ENCODE measurements at places on chromosomes 4 and X.

GRCh38 chrX:47456080-47456479 lies 26.9 kb downstream of the ZNF41 start:
- no peaks in the 10 kb centered on the region for H3K27me3 ChIP-seq
- H3K36me3 ChIP-seq, result no peaks in the 10 kb centered on the region

DNA sequence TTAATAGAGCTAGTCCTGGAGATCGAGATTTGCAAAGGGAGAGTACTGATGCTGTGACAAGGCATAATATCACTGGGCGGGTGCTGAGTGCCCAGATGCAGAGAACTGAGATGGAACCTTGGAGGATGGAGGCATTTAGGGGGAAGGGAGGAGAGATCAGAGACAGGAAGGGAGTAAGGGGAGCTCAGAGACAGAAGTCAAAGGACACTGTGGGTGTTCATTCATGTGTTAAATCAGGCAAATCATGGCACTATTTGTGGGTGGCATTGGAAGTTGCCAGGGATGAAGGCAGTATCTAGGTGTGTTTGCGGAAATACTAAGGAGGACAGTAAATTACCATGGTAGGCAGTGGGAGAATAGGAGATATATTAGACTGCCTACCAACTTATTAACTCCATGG lies 135.0 kb downstream of the RBM46 start:
- no peaks in the 10 kb centered on the region for H3K4me1 ChIP-seq
- no peaks in the 10 kb centered on the region for H3K36me3 ChIP-seq
- no peak overlapping the region for H3K27ac ChIP-seq
- H3K27me3 ChIP-seq, result no peaks in the 10 kb centered on the region

DNA sequence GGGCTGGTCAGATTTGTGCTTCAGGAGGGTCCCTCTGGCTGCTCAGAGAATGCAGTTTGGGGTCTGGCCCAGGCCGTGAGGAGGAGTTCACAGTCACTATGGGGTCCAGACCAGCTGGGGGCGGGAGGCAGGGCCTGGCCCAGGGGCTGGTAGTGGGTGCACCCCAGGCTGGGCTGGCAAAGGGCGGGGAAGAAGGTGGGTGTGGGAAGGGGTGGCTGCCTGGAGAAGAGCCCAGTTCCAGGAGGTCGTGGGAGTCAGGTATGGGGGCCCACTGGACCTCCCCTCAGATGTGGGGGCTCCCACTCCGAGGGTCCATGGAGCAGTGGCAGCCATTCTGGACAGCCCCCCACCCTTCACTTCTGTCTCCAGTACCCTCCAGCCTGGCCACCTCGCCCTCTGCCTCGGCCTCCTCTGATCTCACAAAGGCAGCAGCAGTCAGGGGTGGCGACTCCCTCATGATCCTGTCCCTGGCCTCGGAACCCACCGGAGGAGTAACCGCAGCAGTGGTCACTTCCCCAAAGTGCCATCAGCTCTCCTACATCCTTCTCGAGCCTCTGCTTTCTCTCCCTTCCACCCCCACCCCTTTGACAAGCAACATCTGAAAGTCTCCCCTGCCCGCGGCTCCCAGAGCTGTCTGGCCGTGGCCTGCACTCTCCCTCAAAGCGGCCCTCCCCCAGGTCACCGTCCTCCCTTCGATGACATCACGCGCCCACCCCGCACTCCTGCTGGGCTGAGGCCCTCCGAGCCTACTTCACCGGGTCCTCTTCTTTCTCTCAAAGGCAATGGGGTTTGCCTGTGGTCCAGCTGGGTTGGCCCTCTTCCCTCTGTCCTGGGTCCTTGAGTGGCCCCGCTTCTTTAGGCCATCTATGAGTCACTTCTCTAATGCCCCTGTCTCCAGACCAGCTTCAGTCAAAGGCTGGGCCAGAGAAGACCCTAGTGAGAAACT lies 1.7 kb upstream of the SLC6A8 start:
- peaks cover 9% of the 10 kb centered on the region for H3K27me3 ChIP-seq
- no peaks in the 10 kb centered on the region for H3K36me3 ChIP-seq
- H3K27ac ChIP-seq, result no peak overlapping the region
- DNase-seq, result no peak
- H3K4me1 ChIP-seq, result no peaks in the 10 kb centered on the region
- H3K4me3 ChIP-seq, result no peak overlapping the region

DNA sequence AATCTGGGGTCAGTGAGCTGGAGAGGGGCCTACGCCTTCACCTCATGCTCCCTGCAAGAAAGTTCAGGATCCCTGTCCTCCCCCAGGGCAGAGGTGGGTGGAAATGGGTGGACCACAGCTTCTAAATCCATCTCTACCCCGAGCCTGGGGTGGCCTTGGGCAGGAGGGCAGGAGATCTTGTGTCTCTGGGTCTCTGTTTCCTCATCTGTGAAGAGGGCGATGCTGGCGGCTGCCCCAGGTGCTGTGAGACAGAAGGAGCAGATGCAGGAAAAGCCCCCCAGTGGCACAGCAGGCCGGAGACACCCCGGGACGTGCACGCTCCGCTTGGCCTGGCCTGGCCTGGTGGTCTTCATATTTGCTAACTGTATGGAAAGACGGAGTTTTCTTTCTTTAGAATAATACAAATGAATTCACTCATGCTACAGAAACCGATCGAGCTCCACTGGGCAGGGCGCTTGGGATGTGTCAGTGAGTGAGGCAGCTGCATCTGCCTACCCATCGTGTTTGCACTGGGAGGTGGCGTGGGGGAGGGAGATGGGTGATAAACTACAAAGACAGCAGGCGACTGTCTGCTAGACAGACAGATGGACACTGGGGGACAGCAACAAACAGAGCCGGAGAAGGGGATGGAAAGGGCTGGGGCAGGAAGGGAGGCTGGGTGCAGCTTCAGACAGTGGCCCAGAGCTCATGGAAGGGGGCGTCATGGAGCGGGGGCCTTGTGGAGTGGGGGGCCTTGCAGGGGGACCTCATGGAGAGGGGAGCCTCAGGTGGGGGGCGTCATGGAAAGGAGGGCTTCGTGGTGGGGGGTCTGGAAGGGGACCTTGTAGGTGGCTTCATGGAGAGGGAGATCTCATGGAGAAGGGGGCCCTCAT lies 136.2 kb downstream of the CPZ start:
- H3K36me3 ChIP-seq, result no peaks in the 10 kb centered on the region
- no peak overlapping the region for H3K4me3 ChIP-seq
- no peaks in the 10 kb centered on the region for H3K27me3 ChIP-seq
- DNase-seq, result no peak

GRCh38 chr4:94905511-94905910 lies 147.8 kb downstream of the BMPR1B start:
- H3K4me3 ChIP-seq, result no peak overlapping the region
- H3K27ac ChIP-seq, result no peak overlapping the region
- no peaks in the 10 kb centered on the region for H3K4me1 ChIP-seq
- no peaks in the 10 kb centered on the region for H3K36me3 ChIP-seq

DNA sequence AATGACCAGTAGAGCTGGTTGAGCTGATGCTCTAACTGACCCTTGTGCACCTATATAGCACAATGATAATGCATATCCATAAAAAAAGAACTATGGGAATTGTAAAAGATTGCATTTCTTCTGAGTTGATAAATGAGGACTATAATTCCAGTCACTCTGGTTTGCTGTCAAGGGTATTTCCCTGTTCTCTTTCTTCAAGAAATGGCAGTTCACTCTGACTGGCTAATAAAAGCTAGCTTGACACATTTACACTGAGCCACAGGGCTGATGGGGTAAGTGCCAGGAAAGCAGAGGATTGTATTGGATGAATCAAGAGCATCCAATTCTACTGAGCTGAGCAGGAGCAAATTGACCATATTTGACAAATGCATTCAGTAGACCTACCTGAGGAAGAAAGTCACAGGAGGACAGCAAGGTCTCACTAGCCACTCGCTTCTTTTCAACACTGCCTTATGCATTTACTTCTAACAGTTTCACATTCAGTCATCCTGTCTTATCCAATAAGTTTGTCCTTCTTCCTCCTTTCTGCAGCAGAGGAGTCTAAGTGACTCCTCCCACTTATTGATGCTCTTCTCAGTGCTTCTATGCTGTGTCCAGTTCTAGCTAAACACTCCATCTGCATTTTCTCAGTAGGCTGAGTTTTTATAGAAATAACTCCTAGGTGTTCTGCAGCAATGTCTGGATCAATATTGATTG lies 43.0 kb downstream of the RBMX2 start:
- no peak overlapping the region for H3K4me3 ChIP-seq
- DNase-seq, result no peak
- no peaks in the 10 kb centered on the region for H3K4me1 ChIP-seq
- no peaks in the 10 kb centered on the region for H3K36me3 ChIP-seq

DNA sequence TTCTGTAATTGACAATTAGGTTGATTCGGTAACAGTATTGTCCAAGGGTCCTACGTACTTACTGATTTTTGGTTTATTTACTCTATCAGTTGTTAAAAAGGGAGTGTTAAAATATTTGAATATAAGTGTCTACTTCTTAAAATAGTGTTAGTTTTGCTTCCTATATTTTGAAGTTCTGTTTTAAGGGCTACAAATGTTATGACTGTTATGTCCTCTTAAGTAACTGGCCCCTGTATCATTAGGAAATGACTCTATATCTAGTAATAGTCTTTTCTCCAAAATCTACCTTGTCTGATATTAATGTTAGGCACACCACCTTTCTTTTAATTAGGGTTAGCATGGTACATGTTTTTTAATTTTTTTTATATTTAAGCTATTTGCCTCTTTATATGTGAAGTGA lies 30.1 kb downstream of the ANKRD50 start:
- DNase-seq, result no peak
- H3K36me3 ChIP-seq, result no peaks in the 10 kb centered on the region
- no peaks in the 10 kb centered on the region for H3K4me1 ChIP-seq

GRCh38 chr4:142414366-142414990 lies 431.6 kb downstream of the INPP4B start:
- DNase-seq, result no peak
- no peak overlapping the region for H3K27ac ChIP-seq

DNA sequence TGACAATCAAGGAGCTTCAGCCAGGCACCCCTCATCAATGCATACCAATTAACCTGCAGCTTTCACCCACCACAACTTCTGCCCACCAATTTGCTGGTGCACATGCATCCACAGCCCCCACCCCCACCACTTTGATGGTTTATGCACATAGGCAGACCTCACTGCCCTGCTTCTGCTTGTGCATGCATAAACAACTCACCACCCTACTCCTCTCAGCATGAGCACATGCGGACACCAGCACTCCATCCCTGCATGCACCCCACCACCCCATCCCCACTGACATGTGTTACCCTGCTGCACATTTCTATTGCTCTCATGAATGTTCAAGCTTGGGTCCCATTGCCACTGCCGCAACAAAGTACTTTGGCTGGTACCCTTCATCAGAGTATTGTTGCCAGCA lies 94.5 kb upstream of the GALNTL6 start:
- H3K36me3 ChIP-seq, result no peaks in the 10 kb centered on the region
- no peak overlapping the region for H3K27ac ChIP-seq
- no peaks in the 10 kb centered on the region for H3K4me1 ChIP-seq
- no peak overlapping the region for H3K4me3 ChIP-seq
- H3K27me3 ChIP-seq, result no peaks in the 10 kb centered on the region

DNA sequence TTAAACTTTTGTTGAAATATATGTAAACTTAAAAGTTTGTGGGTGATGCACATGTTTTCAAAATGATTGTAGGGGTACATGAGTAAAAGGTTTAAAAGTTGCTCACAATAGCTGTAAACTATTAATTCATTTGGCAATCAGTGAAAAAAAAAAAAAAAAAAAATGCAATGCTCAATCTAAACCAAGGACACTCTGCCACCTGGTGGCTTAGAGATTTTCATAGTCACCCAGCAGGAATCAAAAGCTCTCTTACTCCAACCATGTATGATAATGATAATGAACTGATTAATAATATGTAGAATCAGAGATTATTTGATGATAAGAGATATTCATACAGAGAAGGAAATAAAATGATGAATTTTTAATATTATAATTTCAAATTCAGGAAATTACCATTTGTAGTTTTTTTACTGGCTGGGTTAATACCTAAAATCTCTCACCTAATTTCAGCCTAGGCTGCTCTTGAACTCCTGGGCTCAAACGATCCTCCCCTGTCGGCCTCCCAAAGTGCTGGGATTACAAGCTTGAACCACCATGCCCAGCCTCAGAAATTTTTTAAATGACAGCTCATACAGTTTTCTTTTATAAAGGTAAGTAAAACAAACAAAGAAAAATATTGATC lies 46.9 kb upstream of the SLC25A4 start:
- H3K36me3 ChIP-seq, result no peaks in the 10 kb centered on the region
- H3K4me1 ChIP-seq, result no peaks in the 10 kb centered on the region
- no peak overlapping the region for H3K4me3 ChIP-seq
- H3K27ac ChIP-seq, result no peak overlapping the region
- no peak for DNase-seq

GRCh38 chrX:21963731-21964405 lies 23.4 kb downstream of the SMS start:
- H3K27me3 ChIP-seq, result no peaks in the 10 kb centered on the region
- peaks cover 11% of the 10 kb centered on the region for H3K36me3 ChIP-seq
- no peak overlapping the region for H3K4me3 ChIP-seq

DNA sequence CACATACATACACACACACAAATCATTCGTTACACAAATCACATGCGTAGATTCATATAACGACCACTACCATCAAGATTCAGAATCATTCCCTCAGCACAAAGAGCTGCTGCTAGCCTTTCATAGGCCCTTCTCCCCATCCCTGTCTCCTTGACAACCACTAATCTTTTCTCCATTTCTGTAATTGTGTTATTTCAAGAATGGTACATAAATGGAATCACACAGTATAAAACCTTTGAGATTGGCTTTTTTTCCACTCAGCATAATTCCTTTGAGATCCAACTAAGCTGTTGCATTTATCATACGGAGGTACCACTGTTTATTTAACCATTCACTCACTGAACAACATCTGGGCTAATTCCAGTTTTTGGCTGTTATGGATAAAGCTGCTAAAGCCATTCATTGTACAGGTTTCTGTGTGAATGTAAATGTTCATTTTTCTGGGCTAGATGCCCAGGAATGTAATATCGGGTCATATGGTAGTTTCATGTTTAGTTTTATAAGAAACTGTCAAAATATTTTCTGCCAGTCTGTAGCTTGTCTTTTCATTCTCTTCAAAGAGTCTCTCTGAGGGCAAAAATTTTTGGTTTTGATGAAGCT lies 64.1 kb downstream of the USP11 start:
- no peaks in the 10 kb centered on the region for H3K4me1 ChIP-seq
- H3K27me3 ChIP-seq, result peaks cover 3% of the 10 kb centered on the region
- DNase-seq, result no peak
- no peak overlapping the region for H3K27ac ChIP-seq

GRCh38 chr4:88333741-88334405 lies 44.8 kb upstream of the HERC6 start:
- no peak overlapping the region for H3K27ac ChIP-seq
- no peak for DNase-seq
- H3K36me3 ChIP-seq, result no peaks in the 10 kb centered on the region
- no peaks in the 10 kb centered on the region for H3K27me3 ChIP-seq

Measured in adrenal gland (tissue), 19 donors.